Stimulated activated naive CD4-positive, alpha-beta T cell (primary cell): ENCODE measurements at places on chromosomes 12 and 14.

GRCh38 chr14:31886156-31886835 is 190.8 kb upstream of the ARHGAP5 start:
- DNase-seq, result no peak

- no peak for DNase-seq
These were observed 194.5 kb upstream of the SOX5 start for GRCh38 chr12:24143928-24144327.

- no peak for DNase-seq
These were observed 413.9 kb downstream of the GALC start for GRCh38 chr14:87579036-87579435.

- DNase-seq, result no peak
These were observed 8.3 kb upstream of the INSM2 start for GRCh38 chr14:35525695-35526094.

GRCh38 chr12:62717643-62718042 is 217.3 kb downstream of the PPM1H start:
- DNase-seq, result no peak

- DNase-seq, result no peak
These were observed 140.5 kb downstream of the KCNA5 start for GRCh38 chr12:5184186-5184585.

- DNase-seq, result no peak
These were observed 127.3 kb upstream of the SLC38A2 start for GRCh38 chr12:46499901-46500300.

GRCh38 chr12:9786726-9787717 is 26.3 kb upstream of the CD69 start:
- DNase-seq, result no peak

DNA sequence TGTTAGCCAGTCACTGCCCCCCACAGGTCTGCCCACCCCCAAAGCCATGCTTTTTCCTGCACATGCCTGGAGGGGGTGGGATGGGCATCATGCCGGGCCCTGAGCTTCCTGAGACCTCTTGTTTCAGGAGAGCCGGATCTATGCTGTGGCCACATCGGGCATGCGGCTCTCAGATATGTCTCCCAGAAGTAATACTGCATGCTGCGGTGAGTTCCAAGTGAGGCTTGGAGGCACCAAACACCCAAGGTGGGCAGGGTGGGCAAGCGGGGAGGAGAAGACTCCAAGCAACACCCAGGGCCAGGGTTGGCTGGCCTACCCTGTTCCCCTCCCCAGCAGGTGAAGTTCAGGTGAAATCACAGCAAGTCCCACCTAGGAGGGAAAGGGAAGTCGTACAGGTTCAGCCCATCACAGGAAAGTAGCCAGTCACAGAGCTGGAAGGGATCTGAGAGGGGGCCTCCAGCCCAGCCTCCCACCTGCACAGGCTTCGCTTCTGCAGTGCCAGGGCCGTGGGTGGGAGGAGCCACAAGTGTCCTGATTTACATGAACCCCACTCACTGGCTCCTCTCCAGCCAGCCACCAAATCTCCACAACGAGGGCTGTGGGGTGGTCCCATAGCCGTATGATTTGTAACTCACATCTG is 30.9 kb downstream of the PIGH start:
- no peak for DNase-seq

GRCh38 chr12:123032736-123033391 is 52.4 kb downstream of the ARL6IP4 start:
- DNase-seq, result no peak

GRCh38 chr12:27645671-27646070 is 50.6 kb upstream of the REP15 start:
- no peak for DNase-seq

DNA sequence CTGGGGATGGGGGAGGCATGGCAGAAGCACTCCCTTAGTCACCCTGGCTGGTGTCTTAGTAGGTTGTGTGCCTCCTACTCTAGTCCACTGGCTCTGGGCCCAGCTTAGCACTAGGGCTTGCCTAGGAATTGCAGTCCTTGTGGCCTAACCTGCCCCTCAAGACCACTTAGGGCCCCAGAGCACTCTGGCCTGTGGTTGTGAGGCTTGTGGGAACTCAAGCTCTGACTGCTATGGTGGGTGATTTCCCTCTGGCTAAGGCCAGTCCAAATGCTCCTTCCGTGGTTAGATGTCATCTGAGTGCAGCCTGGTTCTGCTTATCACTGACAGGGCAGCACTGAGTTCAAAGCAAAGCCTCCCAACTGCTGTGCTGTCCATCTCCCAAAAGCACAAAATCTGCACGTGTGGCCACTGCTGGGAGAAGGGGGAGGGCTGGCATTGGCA is 20.2 kb downstream of the FGD4 start:
- DNase-seq, result no peak

DNA sequence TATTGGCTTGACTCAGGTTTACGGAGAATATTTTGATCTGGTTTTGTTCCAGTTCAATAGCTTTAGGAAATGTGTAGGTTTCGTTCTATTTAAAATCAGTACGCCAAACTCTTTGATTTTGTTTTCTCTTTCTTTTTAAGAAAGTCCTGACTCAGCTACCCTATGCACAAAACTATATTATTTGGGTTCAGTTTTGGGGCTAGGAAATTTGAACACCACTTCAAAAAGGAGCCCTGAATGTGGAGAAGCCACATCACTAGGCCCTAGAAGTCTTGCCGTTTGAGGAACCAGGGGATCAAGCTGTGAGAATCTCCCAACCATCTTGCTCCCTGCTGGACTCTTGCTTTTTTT is 168.2 kb upstream of the BCL2L14 start:
- no peak for DNase-seq

GRCh38 chr14:54048736-54049135 is 92.1 kb upstream of the BMP4 start:
- DNase-seq, result no peak

DNA sequence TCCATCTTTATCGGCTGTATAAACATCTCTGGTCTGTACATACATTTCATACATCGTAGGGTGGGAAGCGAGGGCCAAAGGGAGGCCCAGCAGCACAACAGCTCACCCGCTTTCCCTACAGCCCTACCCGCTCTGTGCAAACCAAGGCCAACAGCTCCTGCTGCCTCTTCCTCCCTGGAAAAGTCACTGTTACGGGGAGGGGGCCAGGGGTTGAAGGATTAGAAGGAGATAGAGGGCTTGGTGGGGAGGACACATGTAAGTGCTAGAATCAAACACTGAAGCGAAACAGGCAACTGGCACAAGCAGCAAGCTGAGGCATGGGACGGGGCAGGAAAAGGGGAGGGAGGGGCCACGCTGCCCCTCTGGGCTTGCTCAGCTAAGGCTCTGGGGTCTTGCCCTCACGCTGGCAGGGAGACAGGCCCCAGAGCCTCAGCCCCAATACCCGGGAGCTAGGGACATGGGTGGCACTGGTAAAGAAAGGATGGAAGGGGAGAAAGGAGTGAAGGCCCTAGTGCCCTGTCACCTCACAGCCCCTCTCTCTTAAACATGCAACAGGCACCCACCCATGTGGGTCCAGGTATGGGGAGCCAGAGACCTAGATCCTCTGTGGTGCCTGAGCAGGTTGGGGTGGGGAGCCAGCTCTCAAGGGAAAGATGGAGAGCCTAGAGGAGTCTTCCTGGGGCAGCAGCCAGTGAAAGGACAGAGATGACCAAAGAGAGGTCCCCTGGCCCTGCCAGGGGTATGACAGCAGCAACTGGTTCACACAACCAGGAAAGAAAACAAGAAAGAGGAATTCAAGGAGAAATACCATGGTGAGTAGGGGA is 14.4 kb downstream of the SPRYD3 start:
- DNase-seq, result no peak

GRCh38 chr12:99131751-99132199 is 486.7 kb downstream of the APAF1 start:
- no peak for DNase-seq

GRCh38 chr12:108709697-108710096 is 21.6 kb downstream of the CORO1C start:
- DNase-seq, result no peak

DNA sequence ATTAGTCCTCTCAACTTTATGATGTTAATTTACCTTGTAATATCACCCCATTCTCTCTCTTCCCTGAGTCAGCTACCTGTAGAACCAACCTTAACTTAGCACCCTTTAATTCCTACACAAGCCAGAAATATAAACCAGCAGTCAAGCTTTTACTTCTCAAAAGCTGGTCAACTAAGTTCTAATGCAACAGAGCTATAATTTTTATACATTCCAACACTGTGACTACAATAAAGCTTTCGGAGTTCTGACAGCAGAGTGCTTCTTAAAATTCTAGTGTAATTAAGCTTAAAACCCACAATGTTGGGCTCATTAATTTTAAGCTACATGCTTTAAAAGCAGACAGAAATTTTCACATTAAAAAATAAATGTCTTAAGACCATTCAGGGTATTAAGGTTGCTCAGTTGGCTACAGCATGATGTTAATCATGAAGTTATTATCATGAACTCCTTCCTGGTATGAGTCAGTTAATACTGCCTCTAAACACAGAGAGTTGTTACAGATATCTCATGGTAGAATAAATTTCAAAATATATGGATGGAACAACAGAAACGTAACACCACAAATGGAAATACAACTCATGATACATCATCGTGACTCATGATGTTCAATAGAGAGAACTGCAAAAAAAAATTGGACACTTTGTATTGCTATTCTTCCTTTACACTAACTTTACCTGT is 126.7 kb downstream of the EPS8 start:
- no peak for DNase-seq

DNA sequence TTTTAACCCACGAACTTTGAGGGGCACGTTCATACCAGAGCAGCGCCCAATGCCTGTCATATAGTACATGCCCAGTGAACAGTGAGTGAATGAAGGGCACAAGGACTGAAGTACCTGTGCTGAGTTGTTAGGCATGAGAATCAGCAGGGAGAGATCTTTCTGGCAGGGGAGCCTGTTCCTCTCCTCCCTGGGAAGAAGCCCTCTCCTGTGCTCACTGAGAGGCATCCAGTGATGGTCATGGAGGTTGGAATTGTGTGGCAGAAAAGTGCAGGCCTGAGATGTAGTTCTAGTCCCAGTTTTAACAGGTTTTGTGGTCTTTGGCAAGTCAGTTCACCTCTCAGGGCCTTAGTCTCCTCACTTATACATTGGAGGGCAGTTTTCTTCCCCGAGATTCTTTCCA is 20.6 kb downstream of the TEAD4 start:
- DNase-seq, result no peak

DNA sequence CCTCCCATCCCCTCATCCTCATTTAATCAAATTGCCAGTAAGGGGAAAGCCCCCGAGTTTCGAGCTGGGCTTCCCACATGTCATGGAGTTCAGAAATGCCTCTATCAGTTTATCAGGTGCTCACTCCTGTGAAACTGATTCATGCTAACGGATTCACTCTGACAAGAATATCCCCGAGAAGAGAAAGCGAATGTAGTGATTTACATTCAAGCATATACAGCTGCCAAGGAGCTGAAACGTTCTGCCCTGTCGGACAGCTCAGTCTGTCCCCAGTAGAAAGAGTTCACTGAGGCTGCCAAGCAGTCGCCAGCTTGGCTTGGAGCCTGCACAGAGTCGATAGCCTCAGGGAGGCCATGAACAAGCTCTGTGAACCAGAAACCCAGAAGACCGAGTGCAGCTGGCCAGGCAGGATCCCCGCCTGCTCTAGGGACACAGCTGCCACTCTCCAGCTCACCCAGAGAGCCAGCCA is 88.4 kb downstream of the TMCC3 start:
- no peak for DNase-seq

DNA sequence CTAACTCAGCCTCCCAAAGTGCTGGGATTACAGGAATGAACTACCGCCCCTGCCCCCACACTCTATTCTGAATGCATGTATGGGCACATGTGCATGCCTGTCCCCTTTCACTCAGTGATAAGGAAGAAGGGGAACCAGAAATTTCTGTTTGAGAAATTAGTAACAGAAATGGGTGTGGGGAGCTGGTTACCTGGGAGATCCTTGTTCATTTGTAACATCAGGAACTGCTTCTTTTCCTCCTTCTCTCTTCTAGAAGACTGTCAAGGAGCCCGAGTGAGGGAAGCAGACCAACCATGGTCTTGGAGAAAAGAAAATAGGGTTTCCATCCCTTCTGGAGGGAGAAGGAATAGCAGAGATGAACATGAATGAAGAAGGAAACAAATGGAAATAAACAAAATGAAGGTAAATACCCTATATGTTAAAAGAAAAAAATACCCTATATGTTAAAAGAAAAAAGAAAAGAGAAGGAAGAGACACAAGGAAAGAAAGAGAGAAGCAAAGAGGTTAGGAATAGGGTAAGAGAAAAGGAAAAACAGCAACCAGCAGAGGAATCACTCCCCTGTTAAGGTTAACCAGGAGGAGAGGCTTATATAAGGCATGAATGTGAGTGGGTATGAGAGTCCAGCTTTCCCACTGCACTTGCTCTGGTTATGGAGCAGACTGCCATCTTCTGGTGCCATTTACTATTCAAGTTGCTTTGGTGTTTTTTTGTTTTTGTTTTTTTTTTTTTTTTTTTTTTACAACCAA is 3.3 kb downstream of the PPP1R3E start:
- DNase-seq, result no peak

- DNase-seq, result no peak
These were observed 26.3 kb downstream of the PDE6H start for GRCh38 chr12:14999021-14999694.

GRCh38 chr14:54653712-54654469 is 87.0 kb downstream of the SAMD4A start:
- DNase-seq, result no peak

DNA sequence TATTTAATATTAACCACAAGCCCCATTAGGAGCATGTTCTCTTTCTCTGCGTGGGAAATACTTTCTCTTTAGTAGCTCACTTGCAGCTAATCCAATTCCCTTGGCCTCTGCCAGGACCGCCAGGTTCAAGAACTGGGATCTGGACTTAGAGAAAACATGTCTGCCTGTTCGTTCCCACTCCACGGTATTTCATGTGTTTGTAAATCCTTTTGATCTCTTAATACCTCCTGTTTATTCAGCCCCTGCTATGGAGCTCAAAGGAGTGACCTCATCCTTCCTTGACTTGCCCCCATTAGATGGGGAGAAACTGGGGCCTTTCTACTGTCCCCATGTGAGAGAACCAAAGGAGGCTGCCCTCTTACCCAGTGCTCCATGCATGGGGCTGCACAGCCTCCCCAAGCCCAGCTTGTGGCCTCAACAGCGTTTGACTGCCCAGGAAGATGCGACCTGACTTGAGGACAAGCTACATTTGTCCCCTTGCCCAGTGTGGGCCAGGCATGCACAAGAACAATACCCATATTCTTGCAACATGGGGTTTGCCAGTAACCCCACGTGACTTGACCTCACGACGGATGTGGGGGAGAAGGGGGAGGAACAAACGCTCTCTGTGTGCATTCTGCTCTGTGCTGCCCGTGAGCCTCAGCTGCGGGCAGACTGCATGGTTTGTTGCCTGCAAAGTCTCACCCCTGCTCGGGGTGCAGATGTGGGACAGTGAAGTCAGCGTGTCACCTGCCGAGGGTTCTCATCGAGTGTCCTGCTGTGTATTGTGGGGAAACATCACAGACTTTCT is 30.3 kb downstream of the CD9 start:
- DNase-seq, result peak; percentile 74

DNA sequence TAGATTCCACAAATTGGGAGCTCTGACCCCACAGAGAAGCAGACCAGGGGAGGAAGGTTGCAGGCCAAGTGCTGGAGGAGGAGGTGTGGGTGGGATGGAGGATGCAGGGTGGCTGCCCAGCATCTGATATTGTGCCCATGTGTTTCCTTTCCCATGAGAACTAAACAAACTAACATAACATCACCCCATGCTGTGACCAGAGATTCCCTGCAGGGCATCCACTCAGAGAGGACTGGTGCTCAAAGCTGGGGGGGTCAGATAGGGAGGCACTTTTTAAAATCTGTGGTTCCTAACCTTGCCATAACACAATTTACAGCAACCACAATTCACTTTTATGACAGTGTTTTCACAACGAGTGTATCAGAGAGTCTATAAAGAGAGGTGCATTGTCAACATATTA is 1277.6 kb downstream of the AACS start:
- DNase-seq, result no peak

GRCh38 chr14:103695296-103696069 is 19.8 kb downstream of the XRCC3 start:
- DNase-seq, result no peak
